Astrocyte (in vitro differentiated cells and primary cell): ENCODE measurements at places on chromosomes 5 and 9.
A peak's percentile ranks its signal among the peaks of the same experiment; 100 is the strongest.

DNA sequence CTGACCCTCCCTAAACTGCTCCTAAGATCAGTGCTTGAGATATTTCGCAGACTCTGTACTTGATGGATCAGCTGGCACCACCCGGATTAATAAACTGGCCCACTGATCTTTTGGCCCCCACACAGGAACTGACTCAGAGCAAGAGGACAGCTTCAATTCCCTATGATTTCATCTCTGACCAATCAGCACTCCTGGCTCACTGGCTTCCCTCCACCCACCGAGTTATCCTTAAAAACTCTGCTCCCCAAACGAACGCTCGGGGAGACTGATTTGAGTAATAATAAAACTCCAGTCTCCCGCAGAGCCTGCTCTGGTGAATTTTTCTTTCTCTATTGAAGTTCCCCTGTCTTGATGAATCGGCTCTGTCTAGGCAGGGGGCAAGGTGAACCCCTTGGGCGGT, 36.5 kb upstream of the CD180 start:
- DNase-seq: peak; percentile 68

DNA sequence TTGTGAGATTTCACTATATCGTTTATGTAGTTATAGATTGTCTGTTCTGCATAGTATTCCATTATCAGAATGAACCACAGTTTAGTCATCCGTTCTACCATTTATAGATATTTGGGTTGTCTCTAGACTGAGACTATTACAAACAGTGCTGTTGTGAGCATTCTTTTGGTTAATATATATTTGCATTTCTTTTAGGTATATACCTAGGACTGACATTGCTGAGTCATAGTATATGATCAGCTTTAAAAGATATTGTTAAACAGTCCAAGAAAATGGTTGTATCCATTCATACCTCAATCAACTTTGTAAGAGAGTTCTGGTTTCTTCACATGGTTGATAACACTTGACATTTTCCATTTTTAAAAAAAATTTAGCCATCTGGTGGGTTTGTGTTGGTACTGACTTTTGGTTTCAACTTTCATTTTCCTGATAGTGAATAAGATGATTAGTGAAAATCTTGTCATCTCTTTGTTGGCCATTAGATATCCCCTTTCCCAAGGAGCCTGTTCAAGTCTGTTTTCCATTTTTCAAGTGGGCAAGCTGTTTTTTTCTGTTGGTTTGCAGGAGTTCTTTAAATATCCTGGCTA, 22.9 kb upstream of the ADAM19 start:
- no peak for DNase-seq

DNA sequence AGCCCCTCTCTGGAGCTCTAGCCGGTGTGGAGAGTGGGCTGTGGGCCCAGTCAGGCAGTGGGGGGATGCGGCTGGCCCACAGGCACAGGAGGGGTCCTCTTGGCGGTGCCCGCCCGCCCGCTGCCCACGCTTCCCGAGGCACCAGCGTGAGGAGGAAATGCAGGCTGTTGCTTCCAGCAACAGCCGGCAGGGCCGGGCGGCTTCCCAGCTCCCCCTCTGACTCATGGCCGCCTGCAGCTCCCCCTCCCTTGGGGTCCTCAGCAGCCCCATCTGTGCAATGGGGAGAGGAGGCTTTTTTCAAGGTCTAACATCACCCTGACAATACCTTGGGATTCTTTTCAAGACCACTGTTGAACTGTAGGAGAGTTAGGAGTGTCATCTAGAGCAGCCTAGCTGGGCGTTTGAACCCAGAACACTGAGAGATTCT, 10.4 kb downstream of the CXXC5 start:
- DNase-seq: peak; percentile 57

- DNase-seq: peak; percentile 47
Measured at GRCh38 chr9:127166651-127167524, 44.5 kb upstream of the ANGPTL2 start.

GRCh38 chr5:74332682-74333081, 307.8 kb downstream of the ENC1 start:
- DNase-seq: no peak

GRCh38 chr5:11037080-11037479, 276.0 kb upstream of the DAP start:
- no peak for DNase-seq

- DNase-seq: peak; percentile 24
Measured at GRCh38 chr9:120348951-120349429, 231.0 kb downstream of the CDK5RAP2 start.

DNA sequence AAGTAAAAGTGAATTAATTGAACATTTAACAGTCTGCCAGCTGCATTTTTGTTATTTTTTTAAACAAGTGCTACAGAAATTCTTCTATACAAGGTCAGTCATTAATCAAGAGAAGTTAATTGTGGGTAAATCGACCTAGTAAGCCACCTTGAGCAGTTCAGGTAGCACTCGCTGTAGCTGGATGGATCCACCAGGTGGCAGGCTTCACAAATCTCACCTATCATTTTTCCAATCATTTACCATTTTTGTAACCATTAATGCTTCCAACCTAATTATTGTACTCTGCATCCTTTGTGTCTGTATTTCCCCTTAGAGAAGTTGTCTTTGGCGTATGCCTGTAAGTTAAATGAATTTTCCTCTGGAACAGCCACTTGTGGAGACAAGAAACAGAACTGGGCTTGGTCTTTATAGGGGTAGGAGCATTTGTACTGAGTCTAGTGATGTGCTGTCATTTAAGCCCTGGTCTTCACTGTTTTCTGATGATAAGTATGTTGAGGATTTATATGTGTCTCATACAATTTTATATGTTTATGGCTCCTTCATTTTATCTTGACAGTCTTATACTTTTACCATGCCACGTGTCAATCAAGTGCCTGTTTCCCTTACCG, 39.5 kb downstream of the CD180 start:
- DNase-seq: peak; percentile 10

DNA sequence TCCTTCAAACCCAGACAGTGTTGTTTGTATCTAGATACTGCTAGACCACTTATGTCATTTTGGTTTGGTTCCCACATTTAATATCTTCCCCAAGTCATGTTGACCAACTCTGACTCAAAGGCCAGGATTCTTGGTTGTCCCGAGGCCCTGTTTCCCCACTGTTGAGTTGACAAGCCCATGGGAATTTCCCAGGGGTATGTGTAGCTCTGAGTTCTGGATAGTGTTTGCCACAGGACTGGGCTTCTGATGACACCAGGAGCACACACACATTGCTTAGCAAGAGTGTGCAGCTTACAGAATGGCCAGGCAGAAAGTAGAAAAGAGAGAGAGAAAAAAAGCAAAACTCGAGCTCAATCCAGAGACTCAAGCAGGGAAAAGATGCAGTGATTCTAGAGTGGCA, 214.4 kb downstream of the NXNL2 start:
- peak; percentile 67 for DNase-seq

DNA sequence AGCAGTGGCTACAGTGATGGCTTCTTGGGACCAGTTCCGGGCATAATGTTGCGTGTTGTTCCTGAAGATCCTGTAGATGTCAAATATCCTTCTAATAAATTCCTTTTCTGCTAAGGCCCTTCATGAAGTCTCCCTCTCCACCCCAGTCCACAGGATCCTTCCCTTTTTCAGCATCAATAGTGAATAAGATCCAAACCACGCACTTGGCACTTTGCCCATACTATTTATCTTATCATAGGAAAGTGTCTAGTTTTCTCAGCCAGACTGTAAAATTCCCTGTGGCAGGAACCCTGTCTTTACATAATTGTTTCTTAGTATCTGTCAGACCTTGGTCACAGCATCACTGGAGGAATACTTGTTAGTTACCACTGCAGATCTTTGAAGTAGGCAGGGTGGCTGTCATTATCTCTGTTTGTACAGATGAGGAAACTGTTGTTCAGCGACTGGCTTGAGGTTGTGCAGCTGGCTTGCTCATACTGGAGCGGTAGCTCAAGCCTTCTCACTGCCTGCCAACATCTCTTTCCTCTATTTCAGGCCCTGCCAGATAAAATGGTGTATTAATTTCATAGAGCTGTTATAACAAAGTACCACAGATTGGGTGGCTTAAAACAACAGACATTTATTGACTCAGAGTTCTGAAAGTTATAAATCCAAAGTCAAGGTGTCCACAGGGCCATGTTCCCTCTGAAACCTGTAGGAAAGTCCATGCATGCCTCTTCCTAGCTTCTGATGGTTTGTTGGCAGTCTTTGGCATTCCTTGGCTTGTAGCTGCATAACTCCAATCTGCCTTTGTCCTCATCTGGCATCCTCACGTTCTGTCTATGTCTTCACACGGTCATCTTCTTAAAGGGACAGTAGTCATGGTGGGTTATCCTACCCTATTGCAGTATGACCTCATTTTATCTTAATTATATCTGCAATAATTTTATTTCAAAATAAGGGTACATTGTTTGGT, 33.5 kb upstream of the APC start:
- peak; percentile 89 for DNase-seq

GRCh38 chr5:10120934-10121333, 128.8 kb downstream of the ATPSCKMT start:
- no peak for DNase-seq

DNA sequence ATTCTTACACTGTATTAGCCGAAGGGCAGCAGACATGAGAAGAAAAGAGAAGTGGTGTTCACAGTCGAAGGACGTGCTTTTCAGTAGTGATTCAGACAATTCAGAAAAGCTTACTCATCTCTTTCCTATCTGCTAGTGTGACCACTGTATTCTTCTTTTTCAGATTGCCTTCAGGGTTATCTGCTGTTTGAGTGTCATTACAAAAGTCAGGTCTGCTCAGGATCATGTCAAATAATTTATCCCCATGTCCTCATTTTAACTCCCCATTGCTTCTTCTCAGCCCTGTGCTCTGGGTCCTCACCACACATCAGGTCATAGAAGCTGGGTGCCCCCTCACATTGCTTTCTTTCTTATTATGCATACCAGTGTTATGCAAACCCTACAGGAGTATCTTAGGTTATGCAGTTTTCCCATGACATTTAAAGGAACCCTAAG, 394.0 kb downstream of the CETN3 start:
- DNase-seq: peak; percentile 73

GRCh38 chr9:120561709-120562108, 18.3 kb downstream of the CDK5RAP2 start:
- DNase-seq: no peak

- DNase-seq: no peak
Measured at GRCh38 chr5:135629666-135630065, 50.9 kb upstream of the CXCL14 start.

GRCh38 chr5:73393611-73394489, 54.7 kb downstream of the FOXD1 start:
- DNase-seq: no peak

DNA sequence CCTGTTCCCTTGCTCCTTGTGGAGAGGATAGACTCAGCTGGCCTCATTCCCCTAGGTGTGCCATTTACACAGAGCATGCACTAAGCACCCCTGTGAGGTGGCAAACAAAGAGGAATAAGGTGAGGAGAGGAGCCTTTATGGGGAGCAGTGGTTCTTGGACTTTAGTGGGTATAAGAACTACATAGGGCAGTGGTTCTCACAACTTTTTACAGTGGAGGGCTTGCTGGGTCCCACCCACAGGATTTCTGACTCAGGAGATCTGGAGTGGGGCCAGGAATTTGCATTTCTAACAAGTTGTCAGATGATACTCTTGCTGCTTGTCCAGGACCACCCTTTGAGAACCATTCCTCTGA, 42.0 kb downstream of the CSF1R start:
- DNase-seq: peak; percentile 81

- no peak for DNase-seq
Measured at GRCh38 chr5:60444661-60445360, 255.2 kb downstream of the DEPDC1B start.

GRCh38 chr9:5459289-5459829, 9.0 kb downstream of the CD274 start:
- DNase-seq: peak; percentile 78

GRCh38 chr5:82298668-82299067, 20.5 kb upstream of the RPS23 start:
- DNase-seq: no peak

GRCh38 chr5:86686046-86686445, 68.3 kb downstream of the COX7C start:
- DNase-seq: no peak

DNA sequence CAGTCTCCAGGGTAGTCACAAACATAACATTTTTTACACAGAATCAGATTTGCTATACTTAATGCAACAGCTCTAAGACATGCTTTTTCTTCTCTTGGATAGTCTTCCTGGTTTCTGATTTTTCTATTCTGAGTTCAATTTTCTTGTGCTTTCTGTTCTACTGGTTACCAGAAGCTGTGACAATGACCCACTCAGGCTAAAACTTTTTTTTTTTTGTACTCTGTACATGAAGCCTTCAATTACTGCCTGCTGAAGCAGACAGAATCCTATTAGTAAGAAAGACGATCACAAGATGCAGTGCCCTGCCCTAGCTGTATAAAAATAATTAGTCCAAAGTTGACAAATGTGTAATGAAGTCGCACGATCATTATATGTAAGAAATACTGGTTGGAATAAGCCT, 231.1 kb upstream of the TBCA start:
- no peak for DNase-seq

- DNase-seq: no peak
Measured at GRCh38 chr5:67050125-67050524, 146.5 kb downstream of the CD180 start.

GRCh38 chr5:99315413-99316183, 386.8 kb upstream of the CHD1 start:
- DNase-seq: no peak

- DNase-seq: no peak
Measured at GRCh38 chr9:133396952-133397351, 20.8 kb downstream of the STKLD1 start.

GRCh38 chr5:72624641-72625236, 117.5 kb upstream of the ZNF366 start:
- DNase-seq: peak; percentile 66

GRCh38 chr5:62938927-62939326, 360.3 kb downstream of the LRRC70 start:
- no peak for DNase-seq

GRCh38 chr9:80964374-80964773, 725.0 kb downstream of the TLE1 start:
- DNase-seq: no peak

DNA sequence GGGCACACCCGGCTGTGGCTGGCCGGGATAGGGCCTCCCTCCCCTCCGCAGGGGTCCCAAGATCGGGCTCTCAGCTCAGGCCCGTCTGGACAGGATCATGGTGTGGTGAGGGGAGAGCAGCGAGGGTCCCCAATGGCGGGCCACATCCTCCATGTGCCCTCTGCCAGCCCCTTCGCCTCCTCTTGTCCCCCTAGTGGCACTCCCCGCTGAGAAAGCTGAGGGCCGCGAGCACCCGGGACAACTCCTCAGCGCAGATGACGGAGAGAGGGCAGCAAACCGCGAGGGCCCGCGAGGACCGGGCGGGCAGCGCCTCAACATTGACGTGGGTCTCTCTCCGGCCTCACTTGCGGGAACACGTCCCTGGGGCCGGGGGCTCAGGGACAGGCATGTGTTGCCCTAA, 24.6 kb downstream of the NKD2 start:
- no peak for DNase-seq

- DNase-seq: no peak
Measured at GRCh38 chr5:36653044-36653705, 46.8 kb downstream of the SLC1A3 start.
